Stromal cell of bone marrow (primary cell): ENCODE measurements at places on chromosomes 5 and 9.

GRCh38 chr9:79431019-79431679 lies 140.6 kb upstream of the TLE4 start:
- no peak for DNase-seq

GRCh38 chr9:107492381-107492970 lies 2.9 kb upstream of the KLF4 start:
- no peak for DNase-seq

- no peak for DNase-seq
Observed at GRCh38 chr9:124346347-124347163, 68.7 kb downstream of the PSMB7 start.

GRCh38 chr5:97422678-97423077 lies 239.6 kb upstream of the RIOK2 start:
- no peak for DNase-seq

DNA sequence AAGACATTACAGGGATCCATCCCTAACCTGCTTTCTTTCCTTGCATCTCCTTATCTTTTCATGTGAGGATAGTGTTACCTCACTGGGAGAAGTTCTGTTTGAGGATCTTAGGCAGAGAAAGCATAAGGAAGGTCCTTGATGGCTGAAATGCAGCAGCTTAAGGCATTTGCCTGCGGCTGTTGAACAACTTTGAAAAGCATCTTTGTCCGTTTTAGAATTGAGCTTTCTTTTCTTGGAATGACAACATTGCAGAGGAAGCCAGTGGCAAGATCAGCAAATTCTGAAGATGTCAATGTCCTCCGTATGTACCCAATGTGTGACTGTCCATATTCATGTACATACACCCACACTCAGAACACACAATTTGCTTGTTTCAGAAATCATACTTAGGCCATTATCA lies 436.2 kb downstream of the GABRG2 start:
- no peak for DNase-seq

GRCh38 chr5:138452720-138453119 lies 12.6 kb upstream of the EGR1 start:
- DNase-seq, result no peak

DNA sequence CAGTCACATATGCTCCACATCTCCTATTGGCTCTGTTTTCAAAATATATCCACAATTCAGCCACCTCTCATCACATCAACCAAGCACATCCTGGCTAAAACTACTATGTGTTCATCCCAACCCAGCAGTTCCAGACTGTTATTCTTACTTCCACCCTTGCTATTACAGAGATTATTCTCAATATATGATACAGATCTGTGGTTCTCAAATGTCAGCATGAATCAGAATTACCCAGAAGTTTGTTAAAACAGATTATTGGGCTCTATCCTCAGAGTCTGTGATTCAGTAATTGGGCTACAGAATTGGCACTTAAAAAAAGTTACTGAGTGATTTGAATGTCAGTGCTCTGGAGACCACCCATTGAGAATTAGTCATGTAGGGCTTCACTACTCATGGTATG lies 78.8 kb upstream of the IZUMO3 start:
- no peak for DNase-seq

GRCh38 chr5:15023846-15024245 lies 152.3 kb upstream of the ANKH start:
- no peak for DNase-seq

DNA sequence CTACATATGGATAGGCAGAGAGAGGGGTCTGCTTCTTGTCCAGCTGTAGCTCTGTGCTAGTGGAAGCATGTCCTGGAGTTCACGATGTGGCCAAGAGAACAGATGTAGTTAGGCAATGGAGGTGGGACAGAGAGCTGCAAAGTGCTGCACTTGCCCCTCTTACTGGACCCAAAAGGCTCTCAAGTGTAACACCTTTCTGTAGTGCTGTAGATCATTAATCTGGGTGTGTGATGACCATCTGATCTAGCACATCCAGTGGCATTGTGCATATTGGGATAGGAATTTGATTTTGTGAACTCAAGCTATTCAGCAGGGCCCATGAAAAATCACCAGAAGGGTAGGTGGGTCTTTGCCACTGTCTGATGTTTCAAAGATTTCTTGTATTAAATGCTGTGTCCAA lies 151.4 kb downstream of the KDM4C start:
- no peak for DNase-seq

DNA sequence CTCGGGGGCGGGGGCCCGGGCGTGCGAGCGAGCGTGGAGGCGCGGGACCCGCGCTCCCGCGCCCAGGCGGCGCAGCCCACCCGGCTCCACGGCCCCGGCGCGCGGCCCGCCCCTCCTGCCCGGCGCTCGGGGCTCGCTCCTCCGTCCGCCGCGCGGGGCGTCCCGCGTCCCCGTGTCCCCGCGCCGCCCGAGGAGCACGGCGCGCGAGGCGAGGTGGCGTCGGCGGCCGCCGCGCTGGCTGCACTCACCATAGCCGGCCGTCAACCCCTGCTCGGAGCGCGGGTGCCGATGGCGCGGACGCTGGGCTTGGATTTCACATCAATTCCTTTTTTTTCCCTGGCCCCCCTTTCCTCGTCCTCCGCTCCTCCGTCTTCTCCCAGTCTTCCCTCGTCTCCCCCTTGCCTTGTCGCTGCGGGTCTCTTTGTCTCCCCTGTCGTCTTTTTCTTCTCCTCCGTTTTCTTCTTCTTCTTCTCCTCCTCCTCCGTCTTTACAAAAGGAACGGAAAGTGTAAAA lies 494 bp downstream of the PTCH1 start:
- no peak for DNase-seq

- DNase-seq, result peak; percentile 40
Observed at GRCh38 chr5:111975133-111975532, 218.1 kb upstream of the NREP start.

DNA sequence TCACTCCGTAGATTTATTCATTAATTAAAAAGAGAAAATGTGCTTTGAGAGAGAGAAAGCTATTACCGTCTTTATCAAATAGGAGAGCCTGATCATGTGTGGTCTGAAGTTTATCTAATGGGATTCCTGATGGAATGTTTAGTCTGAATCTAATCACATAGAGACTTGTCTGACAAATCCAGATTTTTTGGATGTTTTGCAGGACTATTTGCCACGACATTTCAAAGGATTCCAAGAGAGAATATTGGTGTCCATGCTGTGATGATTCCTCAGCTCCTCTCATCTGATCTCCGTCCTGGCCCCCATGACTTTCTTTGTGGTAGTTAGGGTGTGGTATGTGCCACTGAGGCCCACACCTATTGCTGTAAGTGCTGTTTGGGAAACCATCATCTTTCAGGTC lies 20.1 kb upstream of the CDKN2B start:
- no peak for DNase-seq

DNA sequence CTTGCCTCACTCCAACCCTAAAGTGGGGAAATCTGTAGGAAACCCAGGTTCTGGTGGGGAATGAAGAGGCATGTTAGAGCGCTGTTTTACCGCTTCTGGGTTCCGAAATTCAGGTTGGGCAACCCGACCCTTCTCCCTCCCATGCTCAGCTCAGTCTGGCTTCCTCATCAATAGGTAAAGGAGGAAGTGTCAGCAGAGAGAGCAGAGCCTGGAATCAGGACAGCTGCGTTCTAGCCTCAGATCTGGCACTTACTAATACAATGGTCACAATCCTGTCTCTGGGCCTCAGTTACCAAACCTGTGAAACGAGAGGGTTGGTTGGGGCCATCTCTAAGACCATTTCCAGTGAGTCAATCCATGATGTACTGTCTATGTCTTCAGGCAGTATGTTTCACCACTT lies 16.2 kb upstream of the TNIP1 start:
- no peak for DNase-seq

DNA sequence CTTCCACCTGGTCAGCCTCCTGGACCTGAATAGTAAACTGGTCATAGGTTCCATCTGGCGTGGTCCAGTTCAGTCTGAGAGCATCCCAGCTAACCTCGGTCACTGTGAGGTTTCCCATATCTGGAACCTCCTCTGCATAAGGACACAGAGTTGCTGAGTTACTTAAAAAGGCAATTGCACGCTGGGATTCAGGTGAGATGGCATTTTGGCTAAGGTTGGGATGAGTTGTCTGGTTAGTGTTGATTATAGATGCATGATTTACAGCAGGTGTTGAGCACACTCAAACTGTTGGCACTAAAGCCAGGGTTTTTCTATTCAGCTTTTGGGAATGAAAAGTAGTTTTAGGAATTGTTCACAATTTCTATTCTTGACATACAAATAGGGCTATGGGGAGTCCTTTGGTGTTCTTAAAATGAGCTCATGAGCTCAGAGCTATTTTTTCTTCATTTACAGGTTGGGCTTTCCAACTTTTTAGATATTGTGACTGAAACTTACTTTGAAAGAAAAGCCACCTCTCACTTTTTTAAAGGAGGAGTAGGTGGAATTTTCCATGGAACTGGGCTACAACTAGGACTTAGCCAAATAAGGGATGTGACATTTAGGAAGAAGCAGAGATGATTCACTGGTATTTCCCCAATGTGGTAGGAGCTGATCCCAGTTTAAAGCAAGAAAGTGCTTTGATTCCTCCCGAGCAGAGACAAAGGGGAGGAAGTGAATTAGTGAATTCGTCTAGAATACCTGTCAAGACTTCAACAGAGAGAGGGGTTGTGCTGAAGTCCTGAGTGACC lies 54.7 kb downstream of the TNC start:
- DNase-seq, result peak; percentile 54

DNA sequence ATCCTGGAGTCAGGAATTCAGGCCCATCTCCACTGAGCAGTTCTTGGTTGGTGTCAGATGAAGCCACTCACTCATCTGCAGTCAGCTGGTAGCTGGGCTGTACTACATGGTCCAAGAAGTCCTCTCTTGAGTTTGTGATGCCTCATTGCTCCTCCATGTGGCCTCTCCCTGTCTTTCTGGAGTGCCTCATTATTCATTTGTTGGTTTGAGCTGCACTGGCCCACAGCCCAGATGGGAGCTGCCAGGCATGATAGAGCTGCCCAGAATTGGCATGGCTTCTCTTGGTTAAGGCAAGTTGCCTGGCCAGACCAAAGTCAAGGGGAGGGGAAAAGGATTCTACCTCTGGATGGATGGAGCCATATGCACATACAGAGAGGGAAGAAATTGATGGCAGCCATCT lies 8.0 kb downstream of the PTCD2 start:
- peak; percentile 77 for DNase-seq

GRCh38 chr5:107615299-107615817 lies 55.4 kb downstream of the EFNA5 start:
- DNase-seq, result no peak

GRCh38 chr9:15873573-15874177 lies 320.8 kb downstream of the CCDC171 start:
- peak; percentile 51 for DNase-seq

DNA sequence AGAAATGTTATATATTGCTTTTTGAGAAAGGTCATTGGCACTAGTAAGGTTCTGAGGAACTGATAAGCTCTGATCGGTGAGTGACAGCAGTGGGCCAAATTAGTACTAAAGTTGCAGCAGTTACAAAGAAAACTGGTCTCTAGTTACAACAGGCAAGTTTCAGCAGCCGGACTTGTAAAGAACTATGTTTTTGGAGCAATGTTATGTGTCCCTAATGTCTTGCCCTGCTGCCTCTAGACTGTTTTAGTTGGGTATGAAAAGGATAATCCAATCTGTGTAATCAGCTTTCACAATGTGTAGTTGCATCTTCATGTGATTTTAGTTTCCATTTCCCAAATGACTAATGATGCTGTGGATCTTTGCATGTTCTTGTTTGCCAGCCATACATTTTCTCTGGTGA lies 113.5 kb downstream of the CAMK4 start:
- no peak for DNase-seq

DNA sequence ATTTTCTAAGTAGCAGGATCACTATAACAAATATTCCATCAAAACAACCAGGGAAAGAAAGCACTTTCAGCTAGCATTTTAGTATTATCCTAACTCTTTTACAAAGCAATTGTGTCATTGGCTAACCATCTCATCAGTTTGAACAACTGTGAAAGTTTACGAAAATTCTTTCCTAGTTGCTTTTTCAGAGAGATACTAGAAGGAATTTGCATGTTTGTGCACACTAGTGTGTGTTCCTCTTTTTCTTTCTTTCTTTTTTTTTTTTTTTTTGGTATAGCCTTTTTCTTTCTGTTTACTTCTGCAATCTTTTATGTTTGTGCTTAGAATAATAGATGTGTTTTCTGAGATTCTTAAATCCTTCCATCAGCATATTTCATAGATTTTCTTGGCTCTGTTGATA lies 124.7 kb upstream of the SEMA6A start:
- DNase-seq, result no peak

DNA sequence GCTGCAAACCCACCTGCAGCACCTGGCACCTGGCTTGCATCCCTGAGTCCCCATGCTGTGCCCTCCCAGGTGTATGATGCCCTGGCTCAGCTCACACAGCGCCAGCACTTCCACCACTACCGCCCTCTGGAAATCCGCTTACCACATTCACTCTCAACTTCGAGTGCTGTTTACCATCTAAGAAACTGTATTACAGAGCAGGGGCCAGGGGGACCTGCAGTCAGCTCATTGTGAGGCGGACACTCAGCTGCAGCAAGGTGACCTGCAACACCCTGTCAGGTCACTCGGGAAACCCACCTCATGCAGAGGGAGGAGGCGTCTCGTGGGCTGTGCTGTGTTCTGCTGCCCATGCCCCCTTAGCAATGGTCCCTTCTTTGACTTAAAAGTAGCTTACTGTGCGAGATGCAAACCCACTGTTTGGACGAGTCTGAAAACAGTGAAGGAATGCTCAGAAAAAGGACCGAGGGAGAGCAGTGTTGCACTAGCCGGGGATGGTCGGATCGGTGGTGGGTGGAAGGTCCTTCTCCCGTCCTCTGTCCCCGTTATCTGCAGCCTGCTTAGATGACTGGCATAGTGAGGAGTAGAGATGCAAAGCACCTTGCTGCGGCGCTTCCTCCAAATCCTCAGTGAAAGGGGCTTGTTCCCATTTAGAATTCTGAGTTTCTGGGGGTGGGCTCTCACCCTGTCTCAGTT lies 55.2 kb upstream of the CTSL start:
- DNase-seq, result no peak

DNA sequence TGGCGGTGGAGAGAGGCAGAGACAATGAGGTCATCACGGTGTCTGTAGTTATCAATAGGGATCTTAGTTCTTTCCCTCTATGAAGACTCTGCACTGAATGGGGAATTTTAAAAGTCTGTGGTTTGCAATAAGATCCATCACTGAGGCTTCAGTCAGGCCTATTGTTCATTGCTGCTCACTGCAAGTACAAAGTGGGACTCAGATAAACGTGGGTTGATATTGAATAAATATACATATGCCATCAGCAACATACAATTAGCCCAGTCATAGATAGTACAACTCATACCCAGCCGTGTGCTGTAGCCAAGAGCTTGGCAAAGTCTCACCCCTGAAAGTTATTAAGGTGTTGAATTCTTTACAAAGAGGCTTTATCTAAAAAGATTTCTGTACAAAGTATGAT lies 88.4 kb downstream of the ENC1 start:
- no peak for DNase-seq
